ENCODE measurements at places on chromosomes 3 and 15.

DNA sequence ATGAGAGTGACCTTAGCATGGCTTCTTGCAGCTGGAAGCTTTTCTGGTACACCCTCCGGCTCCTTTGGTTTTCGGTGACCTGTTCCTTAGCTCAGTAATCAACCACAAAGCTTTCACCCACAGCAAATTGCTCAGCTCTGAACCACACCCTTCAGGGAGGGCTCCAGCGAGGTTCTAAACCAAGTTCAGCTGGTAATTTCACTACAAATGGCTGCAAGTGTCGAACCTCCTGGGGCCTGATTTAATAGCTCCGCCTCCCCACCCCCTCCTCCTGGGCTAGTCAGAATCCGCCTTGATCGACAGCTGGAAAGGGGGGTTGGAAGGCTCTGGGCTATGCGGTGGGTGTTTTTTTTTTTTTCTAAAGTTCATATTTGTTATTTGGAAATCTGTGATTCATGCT, 150.9 kb upstream of the MCTP2 start:
- no peak for DNase-seq

DNA sequence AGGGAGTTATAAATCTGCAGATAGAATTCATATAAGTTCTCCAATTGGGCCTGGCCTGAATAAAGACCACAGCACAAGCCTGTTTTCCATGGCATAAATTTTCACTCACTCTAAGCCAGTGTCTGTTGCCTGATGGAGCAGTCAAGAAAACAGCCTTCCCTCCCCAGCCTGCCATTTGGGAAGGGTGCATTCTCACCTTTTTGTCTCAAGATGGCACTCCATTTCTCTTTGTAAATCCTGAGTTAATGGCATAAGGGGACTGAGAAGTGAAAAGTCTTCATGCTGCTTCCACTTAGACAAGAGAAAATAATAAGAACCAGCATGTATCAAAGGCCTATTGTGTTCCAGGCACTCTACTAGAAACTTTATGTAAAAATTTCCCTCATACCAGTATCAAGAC, 115.6 kb upstream of the MANF start:
- no peak for DNase-seq

DNA sequence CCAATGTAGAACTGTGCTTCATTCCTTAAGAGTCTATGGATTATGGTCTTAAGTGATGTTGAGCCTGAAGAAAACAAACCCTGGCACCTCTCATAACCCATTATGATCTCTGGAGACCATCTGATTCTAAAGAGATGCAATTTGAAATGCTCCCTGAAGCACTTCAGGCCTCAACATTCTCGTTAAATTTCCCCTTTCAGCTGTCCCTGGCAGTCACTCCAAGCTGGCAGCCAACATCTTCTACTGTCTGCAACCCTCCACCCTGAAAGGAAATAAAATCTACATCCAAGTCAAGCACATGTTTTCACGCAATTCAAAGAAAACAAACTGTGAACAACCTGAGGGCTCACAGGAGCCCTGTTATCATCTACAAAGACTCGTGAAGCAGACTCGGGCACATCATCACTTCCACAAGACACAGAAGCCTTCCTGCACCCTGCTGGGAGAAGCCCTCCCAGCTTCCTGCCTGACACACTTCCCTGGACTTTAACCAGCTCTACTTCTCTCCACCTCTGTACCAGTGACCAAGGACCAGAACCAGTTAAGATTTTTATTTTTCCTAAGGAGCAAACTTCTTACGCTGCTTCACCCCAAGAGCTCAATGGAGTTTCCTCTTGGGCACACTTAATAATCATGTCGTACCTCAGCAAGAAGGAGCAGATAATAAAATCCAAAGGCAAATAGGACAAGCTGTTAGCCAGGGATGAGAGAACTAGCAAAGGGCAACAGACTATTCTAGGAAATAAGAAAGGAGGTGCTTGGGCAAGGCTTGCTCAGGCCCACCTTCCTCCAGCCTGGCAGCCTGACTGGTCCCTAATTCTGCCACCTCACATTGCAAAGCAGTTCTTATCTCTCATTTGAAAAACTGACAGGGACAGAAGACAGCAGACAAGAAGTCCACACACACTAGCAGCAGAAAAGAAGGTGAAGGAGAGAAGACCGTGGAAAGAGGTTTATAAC, 67.1 kb downstream of the MAGI1 start:
- DNase-seq: no peak

DNA sequence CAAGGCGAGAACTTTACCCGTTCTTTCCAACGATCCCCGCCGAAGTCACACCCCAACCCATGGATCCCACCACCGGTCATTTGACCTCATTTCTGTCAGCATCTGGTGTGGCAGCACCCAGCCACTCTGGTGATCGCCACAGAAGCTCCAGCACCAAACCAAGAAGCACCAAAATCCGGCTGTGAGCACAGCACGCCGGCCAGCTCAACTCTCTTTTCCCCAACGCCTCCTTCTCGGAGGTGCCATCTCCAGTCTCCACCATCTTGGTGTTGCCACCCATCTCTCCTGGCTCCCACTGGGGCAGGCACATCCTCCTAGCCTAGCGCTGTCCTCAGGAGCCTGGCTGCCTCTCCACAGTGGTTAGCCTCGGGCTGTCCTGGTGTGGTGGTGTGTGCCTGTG, 6.5 kb downstream of the MUC4 start:
- no peak for DNase-seq

DNA sequence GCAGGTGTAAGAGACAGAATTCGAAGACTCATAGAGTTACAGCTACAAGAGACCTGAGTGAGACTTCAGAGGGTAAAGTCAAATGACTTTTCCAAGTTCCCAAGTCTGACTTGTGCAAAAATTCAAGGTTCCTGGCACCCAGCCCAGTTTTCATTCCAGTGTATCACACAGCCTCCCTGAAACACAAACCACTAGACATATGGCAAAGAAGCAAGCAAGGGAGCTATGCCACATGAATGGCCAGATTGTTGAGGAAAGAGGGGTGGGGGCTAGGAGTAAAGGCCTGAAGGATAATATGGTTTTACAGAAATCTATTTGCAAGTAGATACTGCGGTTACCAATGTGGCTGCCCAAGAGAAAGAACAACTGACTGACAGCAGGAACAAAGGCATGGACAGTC, 301.2 kb downstream of the MECOM start:
- DNase-seq: no peak

DNA sequence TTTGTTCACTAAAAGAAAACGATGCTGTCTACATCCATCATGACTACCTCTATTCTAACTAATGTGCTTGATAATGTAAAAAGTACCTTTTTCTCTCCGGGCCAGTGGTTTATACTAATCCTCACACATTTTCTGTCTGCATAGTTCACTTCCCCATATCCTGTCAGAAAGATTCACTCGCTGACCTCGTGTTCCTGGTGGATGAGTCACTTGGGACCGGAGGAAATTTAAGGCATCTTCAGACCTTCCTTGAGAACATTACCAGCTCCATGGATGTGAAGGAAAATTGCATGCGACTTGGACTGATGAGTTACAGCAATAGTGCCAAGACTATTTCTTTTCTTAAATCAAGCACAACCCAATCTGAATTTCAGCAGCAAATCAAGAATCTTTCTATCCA, 33.8 kb downstream of the COL6A5 start:
- DNase-seq: no peak

GRCh38 chr3:152175528-152175889, 93.2 kb upstream of the MBNL1 start:
- no peak for DNase-seq

DNA sequence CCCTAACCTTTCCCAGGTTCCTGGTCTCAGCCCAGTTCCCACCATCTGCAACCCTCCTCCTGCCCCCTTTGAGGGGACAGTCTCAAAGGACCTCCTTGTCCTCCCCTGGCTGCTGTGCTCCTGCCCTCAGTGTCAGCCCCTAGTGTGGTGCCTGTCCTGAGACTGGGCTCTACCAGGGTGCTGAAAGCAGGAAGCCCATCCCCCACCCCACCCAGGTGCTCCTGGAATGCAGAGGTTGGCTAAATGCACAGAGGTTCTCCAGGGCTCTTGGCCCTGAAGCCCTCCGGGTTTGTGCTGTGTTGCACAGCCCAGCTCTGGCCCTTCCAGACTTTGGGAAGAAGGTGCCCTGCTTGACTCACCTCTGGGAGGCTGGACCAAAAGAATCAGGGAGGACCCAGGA, 21.8 kb downstream of the C3orf18 start:
- DNase-seq: no peak

Measured in T-helper 9 cell (primary cell).